WTC11 (cell line): ENCODE measurements at places on chromosomes 12 and 14. TPM values are rescaled to one million over a fixed set of nuclear protein-coding genes. Genes with fewer than 3 reads are reported as not detected.

Gene TAS2R8
- not detected in 3 replicates for total RNA-seq

DNA sequence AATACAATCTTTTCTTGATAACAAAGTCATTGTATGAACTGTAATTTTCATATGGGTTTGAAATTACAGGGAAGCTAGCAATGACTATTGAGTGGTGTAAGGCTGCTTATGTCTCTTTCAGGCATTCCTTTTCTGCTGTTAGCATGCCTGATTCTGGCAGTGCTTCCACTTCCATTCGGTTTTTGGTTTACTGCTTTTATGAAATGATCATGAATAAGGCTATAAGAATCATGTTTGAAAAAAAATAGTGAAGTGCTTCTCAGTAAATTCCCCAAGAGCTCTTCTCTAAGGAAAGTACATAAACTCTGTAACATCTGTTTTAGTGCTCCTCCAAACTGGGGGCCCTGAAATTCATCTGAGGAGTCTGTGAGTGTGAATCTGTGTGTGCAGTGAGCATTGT is 434.0 kb upstream of the RGS6 start:
- no peak for DNase-seq

DNA sequence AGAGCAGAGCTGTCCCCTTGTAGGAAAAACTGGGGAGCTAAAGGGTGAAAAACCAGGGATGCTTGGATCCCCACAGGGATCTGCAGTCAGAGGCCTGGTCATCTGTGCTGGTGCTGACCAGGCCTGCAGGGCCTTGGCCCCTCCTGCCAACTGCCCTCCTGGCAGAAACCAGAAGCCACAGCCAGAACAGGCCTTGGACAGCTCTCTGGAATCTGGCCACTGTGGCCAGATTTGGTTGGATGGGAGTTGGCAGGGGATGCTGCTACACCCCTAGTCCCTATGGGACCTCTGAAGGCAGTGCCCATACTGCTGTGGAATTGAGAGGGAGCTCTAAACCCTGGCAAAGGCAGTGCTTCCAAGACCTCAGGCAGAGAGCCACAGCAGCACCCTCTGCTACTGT is 9.2 kb upstream of the GPX2 start:
- DNase-seq: no peak

Gene ABCB9
- 4.8 to 6.3 TPM (median 5.8 TPM) in 3 replicates for total RNA-seq
